NCI-H1436 treated with DMSO at 0.1 percent for 48 hours (cell line): ENCODE measurements at places on chromosomes 11 and 22.

GRCh38 chr11:118064956-118065355, 11.9 kb upstream of the TMPRSS4 start:
- DNase-seq: no peak

GRCh38 chr11:8932564-8933180, at the start of gene C11orf16:
Gene C11orf16 (minus strand): TSS chr11:8932947. CDS start chr11:8932308, 639 bp downstream.
- DNase-seq: no peak

- no peak for DNase-seq
These were observed 95.7 kb downstream of the TRMU start for GRCh38 chr22:46430961-46431838.

DNA sequence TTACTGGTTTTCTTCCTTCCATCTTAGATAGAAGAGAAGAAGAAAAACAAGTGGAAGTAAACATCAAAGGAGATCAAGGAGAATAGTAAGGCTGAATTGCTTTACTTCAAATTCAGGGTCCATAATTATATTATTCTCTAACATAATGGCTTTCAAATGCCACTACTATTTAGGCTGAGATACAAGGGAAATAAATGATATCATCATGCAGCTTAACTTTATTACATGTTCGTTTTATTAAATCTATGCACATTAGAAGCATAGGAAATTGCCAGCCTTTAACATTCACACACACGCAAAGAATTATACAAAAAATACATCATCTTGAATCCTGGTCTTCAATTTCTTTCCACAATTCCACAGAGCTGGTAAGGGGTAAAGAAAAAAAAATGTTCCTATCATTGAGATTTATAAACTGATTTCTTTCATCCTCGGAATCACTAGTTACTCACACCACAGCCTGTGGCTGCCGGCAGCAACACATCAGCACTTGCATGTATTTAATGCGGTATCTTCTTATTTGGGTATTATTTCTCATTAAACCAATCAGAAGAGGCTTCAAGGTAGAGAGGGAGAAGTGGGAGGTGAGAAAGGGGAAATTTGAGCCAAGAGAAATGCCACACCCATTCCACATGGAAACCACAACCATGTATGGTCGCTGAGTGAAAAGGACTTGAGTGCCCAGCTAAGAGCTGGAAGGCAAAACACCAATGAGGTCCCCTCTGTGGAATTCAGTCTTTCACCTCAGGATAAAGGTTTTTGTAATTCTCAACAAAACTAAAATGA, 26.3 kb downstream of the SYTL2 start:
- no peak for DNase-seq
